T-helper 17 cell (primary cell): ENCODE measurements at places on chromosomes 2 and 18.

DNA sequence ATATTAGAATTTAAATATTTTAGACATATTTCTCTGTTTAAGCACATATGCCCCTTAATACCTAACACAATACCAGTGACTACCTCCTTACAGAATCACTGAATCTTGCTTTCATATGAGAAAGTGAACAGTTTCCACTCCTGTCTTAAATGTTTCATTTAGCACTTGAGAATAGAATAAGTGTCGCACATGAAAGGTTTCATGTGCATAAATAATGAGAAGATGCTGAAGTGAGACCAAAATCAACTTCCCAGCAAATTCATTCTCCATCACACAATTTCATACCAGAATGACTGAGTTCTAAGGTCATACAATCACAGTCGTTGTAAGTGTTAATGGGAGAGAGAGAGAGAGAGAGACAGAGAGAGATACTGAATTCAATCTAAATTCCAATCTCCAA lies 51.2 kb downstream of the ATIC start:
- DNase-seq = no peak

DNA sequence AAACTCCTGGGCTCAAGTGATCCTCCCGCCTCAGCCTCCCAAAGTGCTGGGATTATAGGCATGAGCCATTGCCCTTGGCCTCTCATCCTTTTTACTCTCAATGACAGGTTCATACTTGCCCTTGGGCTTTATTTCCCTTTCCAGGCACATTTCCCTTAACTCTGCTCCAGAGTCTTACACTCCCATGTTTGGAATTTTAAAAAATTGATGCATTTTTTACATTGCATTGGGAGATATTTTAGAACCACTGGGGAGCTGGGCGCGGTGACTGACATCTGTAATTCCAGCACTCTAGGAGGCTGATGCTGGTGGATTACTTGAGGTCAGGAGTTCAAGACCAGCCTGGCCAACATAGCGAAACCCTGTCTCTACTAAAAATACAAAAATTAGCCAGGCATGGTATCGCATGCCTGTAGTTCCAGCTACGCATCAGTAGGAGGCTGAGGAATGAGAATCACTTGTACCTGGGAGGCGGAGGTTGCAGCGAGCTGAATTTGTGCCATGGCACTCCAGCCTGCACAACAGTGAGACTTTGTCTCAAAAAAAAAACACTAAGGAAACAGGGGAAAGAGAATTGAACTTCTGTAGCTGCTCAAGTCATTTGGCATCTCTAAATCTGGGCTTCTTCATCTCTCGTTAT lies 18.2 kb downstream of the TGIF1 start:
- no peak for DNase-seq

DNA sequence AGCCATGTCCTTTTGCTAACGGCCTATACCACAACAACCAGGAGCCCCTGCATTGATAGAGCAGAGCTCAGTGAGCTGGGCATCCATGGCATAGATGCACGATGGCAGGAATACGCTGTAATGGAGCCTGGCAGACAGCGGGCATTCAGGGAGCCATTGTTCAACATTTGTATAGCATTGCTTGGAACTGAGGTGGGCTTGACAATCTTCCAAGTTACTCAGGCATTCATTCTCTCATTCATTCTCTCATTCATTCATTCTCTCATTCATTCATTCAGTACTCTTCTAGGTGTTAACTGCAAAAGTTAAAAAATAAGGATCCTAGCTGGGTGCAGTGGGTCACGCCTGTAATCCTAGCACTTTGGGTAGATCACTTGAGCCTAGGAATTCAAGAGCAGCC lies 62.7 kb downstream of the MYOM1 start:
- DNase-seq = no peak

DNA sequence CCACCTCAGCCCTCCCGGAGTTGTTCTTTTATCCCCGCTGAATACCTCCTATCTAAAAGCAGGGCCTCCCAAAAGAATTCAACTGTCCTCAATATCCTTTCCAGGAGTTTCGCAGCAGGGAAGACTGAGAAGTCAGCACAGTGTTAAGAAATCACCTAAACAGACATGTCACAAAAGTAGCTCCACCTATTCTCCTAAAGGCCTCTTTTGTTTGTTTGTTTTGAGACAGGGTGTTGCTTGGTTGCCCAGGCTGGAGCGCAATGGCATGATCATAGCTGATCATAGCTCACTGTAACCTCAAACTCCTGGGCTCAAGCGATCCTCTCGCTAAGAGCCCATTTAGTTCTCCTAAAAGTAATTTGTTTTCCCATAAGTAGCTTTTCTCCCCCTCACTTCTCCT lies 53.8 kb downstream of the TEX44 start:
- no peak for DNase-seq

GRCh38 chr18:48137374-48138081 lies 207.1 kb upstream of the SMAD2 start:
- no peak for DNase-seq

DNA sequence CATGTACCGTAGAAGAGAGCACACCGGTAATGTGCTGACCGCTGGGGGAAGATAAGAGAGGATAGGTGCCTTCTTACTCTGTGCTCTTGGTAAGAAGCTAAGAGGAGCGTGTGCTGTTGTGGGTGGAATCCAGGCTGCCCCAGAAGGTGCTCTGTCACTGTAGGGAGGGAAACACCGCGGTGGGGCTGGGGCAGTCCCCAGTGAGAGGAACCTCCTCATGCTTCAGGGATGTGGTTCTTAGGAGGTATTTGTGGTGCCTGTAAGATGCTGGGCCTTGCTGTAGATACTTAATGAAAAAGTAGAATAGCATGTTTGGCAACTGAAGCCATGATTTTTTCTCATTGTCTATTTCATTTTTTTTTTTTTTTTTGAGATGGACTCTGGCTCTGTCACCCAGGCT lies 1.1 kb downstream of the COLEC11 start:
- no peak for DNase-seq

DNA sequence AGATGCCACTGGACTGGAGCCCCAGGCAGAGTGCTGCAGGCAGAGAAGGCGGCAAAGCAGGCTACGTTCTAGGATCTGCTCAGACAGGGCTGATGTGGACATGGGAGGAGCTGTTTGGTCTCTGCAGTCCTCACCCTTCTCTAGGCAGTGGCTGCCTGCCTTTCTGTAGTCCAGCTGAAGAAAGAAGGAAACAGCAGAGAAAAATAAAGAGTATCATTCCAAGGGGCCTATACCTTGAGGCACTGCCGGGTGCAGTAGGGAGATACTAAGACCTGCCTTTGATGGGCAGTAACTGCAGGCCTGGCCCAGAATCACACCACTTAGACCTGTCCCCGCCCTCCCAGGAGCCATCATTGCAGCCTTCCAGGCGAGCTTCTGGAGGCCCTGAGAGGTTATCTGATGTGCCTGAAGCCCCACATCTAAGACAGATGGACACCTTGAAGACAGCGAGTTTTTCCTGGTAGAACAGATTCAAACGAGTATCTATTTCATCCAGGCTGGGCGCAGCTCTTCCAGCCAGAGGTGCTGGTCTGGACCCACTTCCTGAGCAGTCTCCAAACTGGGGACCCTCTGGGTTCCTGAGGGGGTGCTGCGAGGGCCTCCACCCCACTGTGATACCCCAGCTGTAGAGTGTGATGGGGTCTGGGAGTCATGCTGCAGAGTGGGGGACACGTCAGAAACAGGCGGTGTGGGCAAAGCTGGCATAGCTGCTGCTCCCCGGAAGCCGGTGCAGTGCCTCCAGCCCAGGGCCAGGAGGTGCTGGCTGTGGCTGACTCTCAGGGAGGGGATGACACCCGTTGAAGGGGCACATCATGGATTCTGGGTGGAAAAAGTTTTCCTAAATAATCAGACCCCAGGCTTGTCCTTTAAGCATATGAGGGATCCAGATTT lies 87.3 kb upstream of the OTOS start:
- DNase-seq = no peak

DNA sequence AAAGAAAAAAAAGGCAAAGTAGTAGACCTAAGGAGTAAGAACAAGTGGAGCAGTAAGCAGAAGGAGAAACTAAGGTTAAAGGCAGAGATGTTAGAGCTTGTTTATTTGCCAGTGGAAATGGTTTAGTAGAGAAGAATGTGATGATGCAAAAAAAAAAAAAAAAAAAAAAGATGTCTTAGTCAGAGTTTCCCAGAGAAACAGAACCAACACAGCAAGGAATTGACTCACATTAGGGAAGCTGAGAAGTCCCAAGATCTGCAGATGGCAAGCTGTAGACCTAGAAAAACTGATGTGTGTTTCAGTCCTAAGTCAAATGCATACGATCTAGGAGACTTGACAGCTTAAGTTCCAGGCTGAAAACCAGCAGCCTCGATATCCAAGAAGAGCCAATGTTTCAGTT lies 1548.8 kb upstream of the LRRTM1 start:
- no peak for DNase-seq

DNA sequence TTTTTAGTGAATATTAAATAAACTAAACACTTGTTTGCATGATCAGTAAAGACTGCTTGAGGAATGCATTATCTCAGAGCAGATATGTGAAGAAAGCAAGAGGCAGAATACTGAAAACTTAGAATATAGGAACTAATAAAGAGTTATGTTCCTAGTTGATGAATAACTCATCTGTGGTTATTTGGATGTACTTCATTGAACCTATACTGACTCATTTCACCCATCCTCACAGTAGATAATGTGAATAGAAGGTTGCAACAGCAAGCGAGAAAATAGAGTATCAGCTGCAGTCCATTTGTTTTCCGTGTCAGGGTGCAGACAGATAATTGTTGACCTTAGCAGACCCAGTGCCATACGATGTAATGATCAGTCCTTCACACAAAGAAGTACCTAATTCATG lies 945.7 kb upstream of the LRRTM1 start:
- no peak for DNase-seq

DNA sequence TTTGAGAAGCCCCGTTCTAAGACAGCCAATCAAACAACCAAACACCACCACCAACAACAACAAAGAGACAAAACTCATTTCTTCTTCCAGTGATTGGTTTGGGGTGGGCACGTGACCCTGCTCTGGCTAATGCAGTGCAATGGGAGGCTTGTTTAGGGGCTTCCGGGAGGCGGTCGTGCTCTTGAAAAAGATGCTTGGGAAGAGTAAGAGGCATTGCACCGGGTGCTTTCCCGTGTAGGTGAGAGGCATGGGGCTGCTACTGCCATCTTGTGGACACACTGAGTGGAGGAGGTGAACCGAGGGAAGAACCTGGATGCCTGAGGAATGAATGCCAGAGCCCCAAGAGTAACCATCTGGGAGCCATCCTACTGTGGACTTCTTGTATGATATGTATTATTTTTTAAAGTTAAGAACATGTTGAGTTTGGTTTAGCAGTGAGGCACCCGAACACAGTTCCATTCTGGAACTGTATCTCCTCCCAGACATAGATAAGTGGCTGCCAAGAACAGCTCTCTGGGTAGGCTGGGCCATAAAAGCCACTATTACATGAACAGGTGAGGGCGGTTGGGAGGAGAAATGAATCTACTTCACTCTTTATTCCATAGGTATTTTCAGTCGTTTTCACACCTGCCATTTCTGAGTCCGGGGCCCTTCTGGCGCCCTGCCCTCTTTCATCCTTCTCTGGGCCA lies 19.1 kb upstream of the ARHGAP25 start:
- DNase-seq = peak; percentile 36

GRCh38 chr18:62732617-62733016 lies 17.3 kb downstream of the PHLPP1 start:
- DNase-seq = no peak

DNA sequence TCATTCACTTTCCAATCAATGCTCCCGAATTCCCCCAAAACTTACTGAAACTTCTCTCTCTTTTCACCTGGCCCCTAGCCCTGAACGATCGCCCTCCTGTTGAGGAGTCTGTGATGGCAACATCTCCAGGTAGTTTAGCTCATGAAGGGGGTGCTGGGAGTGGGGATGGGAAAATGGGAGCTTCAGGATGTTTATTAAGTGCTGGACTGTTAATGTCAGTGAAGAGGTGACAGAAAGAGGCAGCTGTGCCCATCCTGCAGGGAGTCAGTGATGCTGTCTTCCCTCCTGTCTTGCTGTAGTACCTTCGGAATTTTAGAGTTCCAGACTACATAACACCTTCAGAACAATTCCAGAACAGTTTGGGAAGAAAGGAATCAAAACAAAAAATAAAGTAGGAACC lies 308.8 kb downstream of the ALK start:
- DNase-seq = no peak

GRCh38 chr2:67466734-67467133 lies 69.6 kb downstream of the ETAA1 start:
- no peak for DNase-seq

- no peak for DNase-seq
Observed at GRCh38 chr2:127504552-127505430, 21.5 kb downstream of the IWS1 start.

DNA sequence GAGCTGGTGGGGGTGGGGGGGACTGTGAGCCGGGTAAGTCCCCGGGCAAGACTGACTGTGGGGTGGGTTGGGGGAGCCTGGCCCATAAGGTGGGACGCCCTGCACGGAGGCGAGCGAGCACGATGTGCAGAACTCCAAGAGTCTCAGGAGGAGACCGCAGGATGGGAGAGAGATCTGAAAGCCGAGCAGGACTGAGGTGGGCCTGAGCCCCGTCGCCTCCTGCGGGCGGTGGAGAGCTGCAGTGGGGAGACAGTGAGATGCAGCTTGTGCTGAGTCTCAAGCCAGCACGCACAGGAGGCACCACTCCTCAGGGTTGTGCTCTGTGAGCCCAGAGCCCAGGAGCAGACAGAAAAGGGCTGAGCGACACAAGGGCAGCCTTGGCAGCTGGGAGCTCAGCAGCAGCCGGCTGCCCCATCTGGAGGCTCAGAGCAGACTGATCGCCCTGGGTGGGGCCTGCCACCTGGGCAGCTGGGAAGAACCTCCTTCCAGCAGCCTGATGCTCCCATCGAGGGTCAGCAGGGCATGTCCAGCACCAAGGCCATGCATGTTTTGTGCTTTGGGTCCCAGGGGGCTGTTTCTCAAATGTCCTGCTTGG lies 15.9 kb downstream of the ARHGEF4 start:
- no peak for DNase-seq

DNA sequence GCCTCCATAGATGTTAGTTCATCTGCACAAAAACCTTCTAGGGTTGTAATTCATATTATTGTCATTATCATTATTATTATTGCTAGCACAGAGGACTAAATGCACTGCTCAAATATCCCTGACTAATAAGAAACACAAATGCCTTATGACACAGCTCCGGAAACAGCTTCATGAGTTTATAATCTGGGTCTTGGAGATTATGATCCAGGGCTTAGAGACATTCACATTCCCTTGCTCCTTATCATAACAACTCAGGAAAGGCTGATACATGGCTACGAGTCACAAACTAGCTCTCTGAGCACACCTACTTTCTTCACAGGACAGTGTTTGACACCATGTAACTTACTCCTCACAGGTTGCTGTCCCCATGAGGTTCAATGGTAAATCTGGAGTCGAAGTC lies 102.2 kb upstream of the TTC39C start:
- no peak for DNase-seq

- DNase-seq = no peak
Observed at GRCh38 chr2:150866431-150866830, 379.0 kb upstream of the RND3 start.

- no peak for DNase-seq
Observed at GRCh38 chr2:23027396-23027795, 357.6 kb upstream of the KLHL29 start.

GRCh38 chr2:219525533-219526232 lies 11.4 kb downstream of the ASIC4 start:
- no peak for DNase-seq

- no peak for DNase-seq
Observed at GRCh38 chr2:173417341-173417740, 62.7 kb downstream of the CDCA7 start.
